ENCODE measurements at places on chromosomes 7 and 10.

DNA sequence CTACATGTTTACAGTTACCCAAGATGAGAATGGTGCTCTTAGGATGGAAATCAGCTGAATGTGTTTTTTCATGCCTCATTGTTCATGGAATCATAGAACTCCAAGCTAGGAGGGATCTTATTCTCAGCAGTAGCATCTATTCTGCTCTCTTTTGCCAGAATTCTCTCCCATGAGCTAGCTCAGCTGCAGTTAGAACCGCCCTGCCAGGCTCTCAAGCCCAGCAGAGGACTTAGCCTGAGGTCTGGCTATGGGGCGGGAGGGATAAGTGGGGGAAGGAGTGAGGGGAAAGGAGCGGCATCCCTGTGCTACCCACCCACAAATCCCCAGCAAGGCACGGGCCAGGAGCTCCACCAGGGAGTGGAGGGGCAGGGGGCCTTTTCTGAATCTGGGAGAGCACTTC, 120.7 kb upstream of the PLXNA4 start:
- no peak for DNase-seq

DNA sequence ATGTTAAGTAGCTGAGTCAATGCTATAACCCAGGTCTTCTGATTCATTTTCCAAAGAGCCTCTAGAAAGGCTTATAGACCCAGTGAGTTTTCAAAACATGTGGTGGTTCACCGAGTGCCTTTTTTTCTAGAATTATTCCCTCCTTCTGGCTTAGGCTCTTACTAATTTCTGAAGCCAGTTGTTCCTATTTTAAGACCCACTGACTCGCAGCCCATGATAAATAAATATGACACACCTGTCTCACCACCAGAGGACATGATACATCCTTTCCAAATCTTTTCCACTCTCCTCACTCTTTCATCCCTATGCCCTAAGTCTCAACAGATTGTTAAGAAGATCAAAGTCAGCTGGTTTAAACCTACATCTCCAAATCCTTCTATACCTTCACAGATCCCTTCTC, 126.0 kb upstream of the WNT16 start:
- DNase-seq = no peak

GRCh38 chr10:108132303-108132702, 967.8 kb upstream of the SORCS1 start:
- no peak for DNase-seq

DNA sequence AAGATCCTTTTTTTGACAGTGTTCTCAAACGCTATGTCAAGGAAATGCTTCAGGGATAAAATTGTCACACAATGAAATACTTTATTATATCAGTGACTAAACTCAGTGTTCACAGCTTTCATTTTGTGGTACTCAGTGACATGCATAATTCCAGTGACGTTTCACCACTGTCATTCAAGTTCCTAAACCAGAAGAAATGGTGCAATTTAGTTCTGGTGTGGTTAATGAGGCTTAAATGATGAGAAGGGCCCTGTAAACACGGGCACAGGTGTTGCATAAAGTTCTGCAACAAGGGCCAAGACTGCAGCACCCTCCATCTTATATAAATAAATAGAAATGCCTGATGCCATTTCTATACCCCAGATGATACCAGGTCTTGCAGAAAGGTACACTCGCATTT, 1247.1 kb downstream of the GATA3 start:
- DNase-seq = no peak

GRCh38 chr7:128398016-128398840, 11.6 kb downstream of the IMPDH1 start:
- no peak for DNase-seq

GRCh38 chr10:63553473-63553872, 32.3 kb downstream of the REEP3 start:
- DNase-seq = no peak

GRCh38 chr10:130485236-130485957, 349.2 kb downstream of the GLRX3 start:
- DNase-seq = no peak

DNA sequence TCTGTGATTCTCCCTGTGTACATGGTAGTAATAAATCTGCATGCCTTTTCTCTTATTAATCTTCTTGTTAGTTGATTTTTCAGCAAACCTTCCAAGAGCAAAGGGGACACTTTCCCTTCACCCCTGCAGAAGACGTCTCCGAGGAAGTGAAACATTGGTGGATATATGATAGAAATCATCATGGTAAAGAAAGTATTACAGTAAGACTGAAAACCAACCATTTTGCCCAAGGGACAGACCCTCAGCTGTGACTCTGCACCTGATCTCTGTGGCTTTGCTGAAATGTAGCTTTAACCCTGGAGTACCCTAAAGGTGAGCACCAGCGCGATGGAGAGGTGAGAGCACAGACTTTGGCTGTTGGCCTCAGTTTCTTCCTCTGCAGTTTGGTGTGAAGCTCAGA, 32.8 kb upstream of the MYO3A start:
- no peak for DNase-seq

DNA sequence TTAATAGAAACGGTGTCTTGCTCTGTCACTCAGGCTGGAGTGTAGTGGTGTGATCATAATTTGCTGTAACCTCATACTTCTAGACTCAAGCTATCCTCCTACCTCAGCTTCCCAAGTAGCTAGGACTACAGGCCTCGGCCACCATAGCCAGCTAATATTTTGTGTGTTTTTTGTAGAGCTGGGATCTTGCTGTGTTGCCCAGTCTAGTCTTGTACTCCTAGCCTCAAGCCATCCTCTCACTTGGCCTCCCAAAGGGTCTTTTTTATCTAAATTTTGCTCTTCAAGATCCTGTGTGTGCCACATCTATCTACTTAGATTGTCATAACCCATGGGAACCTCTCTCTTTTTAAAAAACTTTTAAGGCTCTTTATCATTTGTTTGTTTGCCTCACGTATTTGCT, 50.5 kb downstream of the ANKIB1 start:
- DNase-seq = no peak

DNA sequence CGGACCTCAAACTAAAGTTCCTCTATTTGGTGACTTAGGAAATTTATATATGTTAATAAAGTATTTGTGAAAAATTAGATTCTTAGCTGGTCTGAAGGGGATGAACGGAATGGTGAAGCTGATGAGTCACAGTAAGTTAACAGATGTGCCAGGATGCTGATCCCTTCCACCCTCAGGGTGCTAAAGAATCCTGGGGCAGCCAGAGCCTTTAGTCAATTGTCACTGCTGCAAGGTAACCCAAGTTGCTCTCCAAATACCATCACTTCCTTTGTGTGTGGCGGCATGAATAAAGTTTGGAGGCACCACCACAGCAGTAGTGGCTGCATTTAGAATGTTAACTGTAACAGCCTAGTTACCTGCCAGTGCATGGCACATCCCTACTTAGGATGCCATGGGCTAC, 222.6 kb upstream of the PPP1R3A start:
- no peak for DNase-seq

GRCh38 chr7:2172311-2173188, 60.2 kb downstream of the MAD1L1 start:
- no peak for DNase-seq

GRCh38 chr7:39602351-39602750, 21.0 kb upstream of the RALA start:
- no peak for DNase-seq

- no peak for DNase-seq
These were observed 46.4 kb upstream of the KMT2E start for GRCh38 chr7:104967595-104967994.

- no peak for DNase-seq
These were observed 8.9 kb upstream of the MRPS24 start for GRCh38 chr7:43877968-43878864.

DNA sequence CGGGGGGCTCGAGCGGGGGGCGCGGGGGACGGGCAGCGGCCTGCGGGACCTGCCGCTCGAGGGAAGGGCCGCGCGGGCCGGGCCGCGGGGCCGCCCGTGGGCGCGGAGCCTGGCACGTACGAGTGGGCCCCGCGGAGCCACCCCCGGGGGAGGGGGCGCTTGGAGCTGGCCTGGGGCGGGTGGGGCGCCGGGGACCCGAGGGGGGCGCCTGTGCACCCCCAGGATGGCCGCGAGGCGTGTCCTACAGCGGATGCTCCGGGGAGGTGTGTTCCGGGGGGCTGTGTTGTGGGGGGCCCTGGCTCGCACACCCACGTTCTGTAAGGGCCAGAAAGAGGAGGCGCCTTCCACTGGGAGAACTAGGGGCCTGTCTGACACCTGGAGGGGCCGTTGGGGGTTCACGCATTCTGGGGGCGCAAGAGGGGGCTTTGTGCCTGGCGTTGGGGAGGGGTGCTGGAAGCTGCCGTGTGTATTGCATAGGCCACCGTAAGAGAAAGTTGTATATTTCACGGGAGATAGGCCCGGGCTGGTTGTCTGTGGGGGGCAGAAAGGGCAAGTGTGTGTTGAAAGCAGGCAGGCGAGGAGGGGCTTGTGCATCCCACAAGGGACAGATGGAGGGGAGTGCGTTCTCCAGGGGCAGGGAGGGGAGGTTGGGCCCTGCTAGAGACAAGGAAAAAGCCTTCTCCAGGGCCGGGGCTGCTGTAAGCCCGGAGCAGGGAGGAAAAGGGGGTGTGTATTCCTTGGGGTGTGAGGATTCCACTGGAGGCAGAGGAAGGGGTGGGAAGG, 663 bp downstream of the VPS37D start:
- DNase-seq = no peak

DNA sequence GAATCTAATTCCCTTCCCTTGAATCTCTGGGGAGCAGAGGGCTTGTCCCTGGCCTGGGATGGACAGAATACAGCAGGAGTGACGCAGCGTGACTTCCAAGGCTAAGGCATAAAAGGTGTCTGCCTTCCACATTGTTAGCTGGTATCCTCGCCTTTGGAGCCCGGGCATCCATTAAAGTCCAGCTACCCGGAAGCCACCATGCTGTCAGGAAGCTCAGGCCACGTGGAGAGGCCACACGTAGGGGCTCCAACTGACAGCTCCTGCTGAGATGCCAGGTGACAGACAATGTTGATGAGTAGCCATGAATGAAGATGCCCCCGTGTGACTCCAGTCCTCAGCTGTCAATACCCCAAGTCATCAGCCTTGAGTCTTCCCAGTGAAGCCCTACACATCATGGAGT, 99.9 kb downstream of the OAT start:
- no peak for DNase-seq

GRCh38 chr7:5350174-5350463, 67.4 kb downstream of the SLC29A4 start:
- DNase-seq = no peak

DNA sequence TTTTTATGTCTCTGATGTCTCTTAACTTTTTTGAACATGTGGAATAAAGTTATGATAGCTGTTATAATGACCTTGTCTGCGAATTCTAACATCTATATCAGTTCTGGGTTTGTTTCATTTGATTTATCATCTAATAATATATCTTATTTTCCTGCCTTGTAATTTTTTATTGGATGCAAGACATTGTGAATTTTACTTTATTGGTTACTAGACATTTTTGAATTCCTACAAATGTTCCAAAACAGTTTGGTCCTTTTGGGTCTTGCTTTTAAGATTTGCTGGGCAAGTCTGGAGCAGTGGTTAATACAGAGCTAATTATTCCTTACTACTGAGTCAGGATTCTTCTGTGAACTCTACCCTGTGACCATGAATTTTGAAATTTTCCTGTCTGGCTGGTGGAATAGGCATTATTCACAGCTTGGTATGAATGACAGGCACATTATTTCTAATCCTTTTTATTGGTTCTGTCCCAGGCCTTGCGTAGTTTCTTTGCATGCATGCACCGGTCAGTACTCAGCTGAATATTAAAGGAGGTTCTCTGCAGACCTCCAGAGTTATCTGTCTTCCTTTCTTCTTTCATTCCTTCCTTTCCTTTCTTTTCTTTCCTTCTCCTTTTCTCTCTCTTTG, 9.0 kb downstream of the CUTC start:
- DNase-seq = no peak

DNA sequence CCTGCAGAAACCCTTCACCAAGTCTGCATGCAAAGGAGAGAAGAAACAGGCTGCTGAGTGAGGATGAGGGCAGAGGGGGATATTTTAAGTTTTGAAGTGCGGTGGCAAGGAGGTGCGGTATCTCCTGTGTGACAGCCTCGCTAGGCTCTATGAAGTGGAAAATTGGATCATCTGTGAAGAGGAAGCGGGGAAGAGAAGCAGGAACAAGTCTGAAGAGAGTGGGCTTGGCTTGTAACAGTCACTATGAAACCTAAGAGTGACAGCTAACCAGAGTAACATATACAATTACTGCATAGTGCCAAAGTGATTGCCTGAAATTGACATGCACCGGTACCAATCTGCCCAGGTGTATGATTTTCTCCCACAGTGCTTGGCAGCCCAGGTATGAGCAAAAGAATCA, 287.5 kb upstream of the KLF14 start:
- no peak for DNase-seq

- no peak for DNase-seq
These were observed 9.1 kb downstream of the FOXK1 start for GRCh38 chr7:4690953-4691856.

DNA sequence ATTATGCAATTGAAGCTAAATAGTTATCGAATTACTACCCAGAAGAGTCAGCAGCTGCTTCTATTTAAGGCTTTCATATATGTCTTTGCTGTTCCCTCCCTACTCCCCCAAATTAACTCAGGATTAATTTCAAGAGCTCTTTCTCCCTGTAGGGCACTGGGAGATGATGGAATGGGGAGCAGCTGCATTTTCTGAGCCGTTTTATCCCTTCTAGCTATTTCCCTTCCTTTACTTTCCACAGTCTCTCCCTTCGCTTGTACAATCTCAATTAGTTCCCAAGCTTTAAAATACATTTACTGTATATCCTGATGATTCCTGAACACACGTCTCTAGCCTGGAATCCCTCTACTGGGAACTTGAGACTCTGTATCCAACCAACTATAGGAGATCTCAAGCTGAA, 19.8 kb upstream of the TSPAN12 start:
- no peak for DNase-seq

DNA sequence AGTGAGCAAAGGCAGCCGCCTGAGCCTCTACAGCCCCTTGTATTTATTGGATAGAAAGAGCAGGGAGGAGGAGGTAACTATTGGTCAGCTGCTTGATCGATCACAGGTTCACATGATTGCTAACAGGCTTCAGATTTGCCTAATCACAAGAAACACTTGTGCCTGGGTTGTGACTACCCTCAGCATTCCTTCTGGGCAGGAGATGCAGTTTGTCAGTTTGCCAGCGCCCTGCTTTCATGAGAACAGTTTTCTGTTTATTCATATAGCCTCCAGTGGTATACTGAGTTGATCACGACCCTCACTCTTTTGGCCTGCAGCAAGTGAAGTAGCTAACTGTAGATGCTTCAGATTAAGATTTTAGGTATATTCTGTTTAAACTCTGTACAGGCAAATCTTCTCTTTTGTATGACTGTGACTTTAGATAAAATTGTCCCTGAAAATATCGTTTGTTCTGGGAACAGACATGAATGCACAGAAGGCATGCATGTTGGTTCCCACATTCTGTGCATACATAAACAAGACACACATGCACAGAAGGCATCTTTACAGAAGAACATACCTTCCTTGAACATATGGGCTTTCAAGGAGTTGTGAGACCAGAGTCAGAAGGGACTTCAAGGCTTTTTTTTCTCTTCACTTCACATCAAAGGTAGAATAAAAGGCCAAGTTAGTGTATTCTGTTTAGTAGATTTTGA, 422.4 kb upstream of the STEAP1 start:
- no peak for DNase-seq
